ENCODE measurements at places on chromosomes 2 and 18.

GRCh38 chr2:162768656-162769055, 69.9 kb downstream of the KCNH7 start:
- no peak for DNase-seq

DNA sequence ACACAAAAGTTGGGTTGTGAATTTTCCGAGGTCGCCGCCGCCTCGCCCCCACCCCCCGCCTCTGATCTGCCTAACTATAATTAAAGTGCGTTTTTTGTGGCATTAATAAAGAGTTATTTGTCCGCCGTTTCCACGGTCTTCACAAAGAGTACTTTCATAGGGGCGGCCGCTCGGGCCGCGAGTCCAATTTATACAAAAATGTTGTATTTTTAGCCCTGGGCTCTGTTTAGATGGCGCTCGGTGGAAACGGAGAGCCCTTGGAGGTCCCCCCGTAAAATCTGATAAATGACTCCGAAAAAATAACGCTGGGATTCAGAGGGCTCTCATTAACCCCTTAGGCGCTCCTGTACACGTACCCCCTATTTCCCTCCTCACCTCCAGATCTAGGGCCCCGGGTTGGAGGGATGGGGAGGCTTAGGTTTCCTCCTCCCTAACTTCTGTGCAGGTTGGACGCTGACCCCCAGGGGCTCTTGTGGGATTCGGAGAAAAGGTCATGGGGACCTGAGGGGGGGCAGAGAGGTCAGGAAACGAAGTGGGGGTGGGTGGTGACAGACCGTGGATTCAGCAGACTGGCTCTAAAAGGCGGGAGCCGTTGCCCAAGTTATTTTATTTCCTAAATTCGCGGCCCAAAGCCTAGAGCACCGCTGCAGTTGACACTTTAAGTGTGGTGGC, 1.9 kb downstream of the CYP26B1 start:
- no peak for DNase-seq

GRCh38 chr2:151808258-151809072, 19.8 kb downstream of the ARL5A start:
- no peak for DNase-seq

- no peak for DNase-seq
Measured at GRCh38 chr2:200962811-200963123, 693 bp downstream of the ORC2 start.

DNA sequence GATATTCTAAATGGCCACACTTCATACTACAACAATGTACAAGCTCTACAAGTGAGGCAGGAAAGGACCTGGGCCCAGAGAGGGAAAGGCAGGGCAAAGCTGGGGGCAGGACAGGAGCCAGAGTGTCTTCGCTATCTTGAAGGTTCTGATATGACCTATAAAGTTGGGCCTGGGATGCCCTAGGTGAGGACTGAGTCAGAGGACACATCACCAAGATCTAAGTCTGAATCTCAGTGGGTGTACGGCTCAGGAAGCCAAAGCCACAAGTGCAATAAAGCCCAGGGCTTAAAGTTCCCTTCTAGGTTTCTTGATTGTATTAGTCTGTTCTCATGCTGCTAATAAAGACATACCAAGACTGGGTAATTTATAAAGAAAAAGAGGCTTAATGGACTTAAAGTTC, 219.1 kb downstream of the ALK start:
- DNase-seq: no peak

DNA sequence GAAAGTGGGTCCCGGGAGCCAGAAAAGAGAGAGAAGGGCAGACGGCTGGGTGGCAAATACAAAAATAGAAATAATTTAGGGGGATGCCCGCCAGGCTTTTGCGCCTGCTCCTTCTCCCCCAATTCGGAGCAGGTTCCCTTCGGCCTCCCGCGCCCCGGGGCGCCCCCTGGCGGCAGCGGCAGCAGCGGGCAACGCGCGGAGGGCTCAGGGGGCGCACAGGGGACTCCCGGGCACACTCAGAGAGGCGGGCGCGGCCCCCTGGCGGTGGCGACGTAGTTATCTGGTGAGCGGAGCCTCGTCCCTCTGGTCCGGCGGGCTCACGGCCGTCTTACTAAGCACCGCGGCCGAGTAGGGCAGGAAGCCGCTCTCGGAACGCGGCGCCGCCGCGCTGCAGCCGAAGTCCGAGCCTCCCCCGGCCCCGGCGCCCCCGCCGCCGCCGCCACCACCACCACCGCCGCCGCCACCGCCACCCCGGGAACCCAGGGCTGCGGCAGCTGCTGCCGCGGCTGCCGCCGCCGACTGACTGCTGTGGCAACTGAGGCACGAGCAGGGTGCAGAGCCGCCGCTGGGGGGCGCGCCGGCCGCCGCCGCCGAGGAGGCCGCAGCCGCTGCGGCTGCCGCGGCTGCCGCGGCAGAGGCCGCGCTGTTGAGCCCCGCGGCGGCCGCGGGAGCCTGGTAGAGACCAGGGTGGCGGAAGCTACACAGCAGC, 3.8 kb downstream of the EVX2 start:
- no peak for DNase-seq

DNA sequence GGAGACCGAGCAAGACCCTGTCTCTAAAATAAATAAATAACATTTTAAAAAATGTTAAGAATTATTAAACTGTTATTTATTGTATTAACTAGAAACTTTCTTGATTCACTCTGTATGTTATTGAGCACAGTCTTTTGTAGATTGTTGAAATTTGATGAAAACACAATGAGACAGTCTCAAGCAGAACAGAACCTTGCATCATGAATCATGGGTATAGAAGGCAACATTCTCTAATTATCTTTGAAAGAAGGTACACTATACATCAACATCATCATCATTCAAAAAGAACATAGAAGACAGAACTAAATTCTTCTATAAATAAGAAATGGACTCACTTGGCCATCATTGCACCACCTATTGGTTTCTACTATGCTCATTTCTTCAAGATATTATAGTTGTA, 67.7 kb downstream of the SLC8A1 start:
- no peak for DNase-seq

- DNase-seq: no peak
Measured at GRCh38 chr18:55579501-55580270, 8.3 kb downstream of the TCF4 start.

DNA sequence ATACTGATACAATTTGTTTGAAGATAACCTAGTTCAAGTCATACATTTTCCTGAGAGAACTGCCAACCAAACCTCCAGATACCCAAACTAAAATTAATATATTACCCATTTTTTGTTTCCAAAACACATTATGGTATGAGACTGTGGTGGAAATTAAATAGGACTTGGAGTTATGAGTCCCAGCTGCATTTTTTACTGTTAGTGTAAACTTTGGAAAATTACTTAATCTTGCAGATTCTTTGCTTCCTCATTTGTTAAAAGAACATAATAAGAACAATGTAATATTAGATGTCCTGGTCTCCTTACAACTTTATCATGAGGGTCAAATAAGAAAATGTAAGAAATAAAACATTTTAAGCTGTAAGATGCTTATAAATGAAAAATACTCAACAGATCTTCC, 98.2 kb upstream of the TRIB2 start:
- DNase-seq: no peak

DNA sequence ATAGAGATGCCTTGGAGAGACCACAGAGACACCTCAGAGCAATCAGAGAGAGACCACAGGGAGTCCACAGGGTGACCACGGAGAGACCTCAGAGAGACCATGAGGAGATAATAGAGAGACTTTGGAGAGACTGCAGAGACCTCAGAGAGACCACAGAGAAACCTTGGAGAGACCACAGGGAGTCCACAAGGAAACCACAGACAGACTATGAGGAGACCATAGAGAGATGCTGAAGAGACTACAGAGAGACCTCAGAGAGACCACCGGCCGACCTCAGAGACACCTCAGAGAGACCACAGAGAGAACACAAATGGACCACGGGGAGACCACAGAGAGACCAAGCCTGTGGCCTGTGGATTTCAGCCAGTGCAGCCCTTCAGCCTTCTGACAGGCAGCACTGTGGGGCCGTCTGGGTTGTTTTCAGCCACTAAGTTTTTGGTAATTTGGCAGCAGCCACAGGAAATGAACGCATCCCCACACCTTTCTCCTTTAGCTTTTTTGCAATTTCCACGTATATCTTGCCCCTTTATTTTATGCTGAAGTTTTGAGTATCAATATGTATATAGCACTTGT, 11.4 kb upstream of the TMEM18 start:
- DNase-seq: no peak

GRCh38 chr2:4862031-4862430, 830.2 kb upstream of the SOX11 start:
- peak; percentile 68 for DNase-seq

GRCh38 chr2:38653715-38654527, 12.0 kb upstream of the GALM start:
- no peak for DNase-seq

DNA sequence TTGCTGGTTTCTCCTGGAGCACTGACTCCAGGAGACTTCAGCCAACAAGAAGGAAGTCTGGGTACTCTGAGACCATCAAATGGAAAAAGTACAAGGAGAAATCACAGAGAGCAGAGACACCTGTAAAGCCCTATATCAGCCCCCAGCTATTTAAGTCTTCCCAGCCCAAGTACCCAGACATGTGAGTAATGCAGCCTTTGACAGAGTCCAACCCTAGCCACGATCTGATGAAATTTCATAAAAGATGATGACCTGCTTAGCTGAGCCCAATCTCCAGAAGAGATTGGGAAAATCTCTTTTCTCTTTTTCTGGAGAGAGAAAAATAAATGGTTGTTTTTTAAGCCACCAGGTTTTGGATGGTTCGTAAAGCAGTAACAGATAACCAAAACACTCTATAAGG, 196.6 kb downstream of the NBAS start:
- DNase-seq: no peak

DNA sequence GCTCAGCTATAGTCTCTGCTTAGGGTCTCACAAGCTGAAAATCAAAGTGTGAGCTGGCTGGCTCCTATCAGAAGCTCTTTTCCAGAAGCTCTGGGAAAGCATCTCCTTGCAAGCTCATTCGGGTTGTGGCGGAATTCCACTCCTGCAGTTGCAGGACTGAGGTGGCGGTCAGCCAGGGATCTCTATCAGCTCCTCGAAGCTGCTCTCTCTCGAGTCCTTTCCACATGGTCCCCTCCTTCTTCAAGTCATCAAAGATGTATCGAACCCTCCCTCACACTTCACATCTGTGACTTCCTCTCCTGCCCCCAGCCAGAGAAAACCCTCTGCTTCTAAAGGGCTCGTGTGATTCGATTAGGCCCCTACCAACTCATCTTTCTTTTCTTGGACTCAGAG, 141.7 kb downstream of the ZFP36L2 start:
- DNase-seq: no peak

DNA sequence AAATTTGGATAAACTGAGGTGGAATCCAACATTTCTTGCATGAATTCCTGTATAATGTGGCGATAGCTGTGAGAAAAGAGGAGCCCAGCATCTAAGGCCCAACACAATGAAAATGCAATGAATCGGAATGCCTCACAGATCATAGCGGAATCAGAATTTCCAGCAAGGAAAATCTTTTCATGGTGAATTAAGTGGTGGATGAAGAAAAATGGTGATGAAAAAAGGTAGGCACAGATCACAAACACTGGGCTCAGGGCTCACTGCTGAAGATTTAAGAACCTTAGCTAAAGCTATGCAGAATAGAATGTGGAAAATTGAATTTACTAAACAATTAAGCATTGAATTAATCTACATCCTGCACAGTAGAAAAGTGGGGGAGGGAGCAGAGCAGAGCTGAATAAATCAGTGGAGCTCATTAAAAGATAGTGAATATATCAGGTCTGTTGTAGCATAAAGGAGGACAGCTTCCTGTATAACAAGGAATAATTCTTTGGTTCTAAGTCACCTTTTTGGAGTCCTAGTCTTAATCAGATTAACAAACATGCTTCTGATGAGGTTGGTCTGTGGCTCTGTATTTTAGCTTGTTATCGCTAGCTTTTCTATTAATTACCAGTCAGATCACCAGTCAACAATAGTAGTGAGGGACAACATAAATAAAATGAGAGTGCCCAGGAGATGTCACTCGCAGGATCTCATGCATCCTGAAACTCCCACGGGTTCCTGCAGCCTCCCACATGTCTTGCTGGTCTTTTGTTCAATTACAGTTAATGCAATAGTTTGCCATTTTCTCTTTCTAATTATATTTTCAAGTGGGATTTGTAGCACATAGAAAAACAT, 27.0 kb downstream of the MEIS1 start:
- DNase-seq: no peak

DNA sequence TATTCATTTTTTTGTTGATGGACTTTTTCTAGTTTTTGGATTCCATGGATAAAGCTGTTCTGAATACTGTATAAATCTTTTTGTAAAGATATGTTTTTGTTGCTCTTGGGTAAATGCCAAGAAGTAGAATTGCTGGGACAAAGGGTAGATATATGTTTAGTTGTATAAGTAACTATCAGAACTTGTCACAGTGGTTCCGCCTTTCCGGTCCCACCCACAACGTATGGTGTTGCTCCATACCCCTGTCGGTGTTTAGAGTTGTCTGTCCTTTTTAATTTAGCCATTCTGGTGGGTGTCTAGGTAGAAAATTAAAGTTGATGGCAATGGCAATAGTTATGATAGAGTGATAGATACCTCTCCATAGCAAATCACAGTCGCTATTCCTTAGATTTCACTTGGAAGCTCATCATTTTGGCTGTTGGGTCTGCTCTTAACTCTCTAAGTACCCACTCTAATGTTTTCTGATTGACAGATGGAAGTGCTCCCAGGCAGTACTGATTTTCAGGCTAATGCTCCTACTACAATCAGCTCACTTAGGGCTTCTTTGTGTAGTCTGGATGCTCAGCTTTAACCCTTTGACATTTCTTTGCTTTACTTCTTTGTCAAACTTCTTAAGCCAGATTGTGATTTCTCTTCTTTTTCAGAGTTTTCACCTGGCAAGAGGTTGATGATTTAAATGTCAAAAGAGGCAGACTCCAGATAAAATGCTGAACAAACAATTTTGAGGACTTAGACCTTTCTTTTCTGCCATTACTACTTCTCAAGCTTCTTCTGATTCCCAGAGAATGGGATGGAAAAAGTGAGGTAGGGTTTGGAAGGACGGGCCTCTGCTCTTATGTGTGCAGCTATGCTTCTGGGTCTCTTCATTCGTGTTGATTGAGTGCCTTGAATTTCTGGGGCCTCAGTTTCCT, 156.4 kb downstream of the AQP4 start:
- DNase-seq: no peak

GRCh38 chr18:48060970-48061369, 130.5 kb upstream of the SMAD2 start:
- no peak for DNase-seq

- no peak for DNase-seq
Measured at GRCh38 chr2:239599299-239599698, 198.5 kb upstream of the HDAC4 start.

- no peak for DNase-seq
Measured at GRCh38 chr2:156562124-156562523, 125.9 kb downstream of the GPD2 start.

DNA sequence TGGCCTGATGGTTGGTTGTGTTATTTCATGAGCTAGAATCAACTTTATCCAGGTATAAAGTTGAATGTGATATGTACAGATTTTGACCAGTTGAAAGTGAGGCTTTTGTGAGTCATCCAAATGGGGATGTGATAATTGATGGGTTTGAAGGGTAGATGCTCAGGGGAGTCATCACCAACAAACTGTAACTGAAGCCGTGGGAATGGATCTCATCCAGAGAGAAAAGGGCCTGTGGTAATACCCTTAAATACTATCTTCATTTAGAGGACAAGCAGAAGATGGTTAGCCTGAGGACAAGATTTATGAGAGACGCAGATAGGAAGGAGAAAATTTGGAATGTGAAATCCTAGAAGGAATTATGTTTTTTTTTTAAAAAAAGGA, 90.5 kb upstream of the MYO3B start:
- no peak for DNase-seq

GRCh38 chr2:160278879-160279177, 78.8 kb upstream of the ITGB6 start:
- no peak for DNase-seq
